ENCODE measurements at places on chromosomes 12 and 14. TPM values are rescaled to one million over a fixed set of nuclear protein-coding genes. Genes with fewer than 3 reads are reported as not detected.

- peak; percentile 81 for DNase-seq
Measured at GRCh38 chr12:120713861-120714482, 3.7 kb downstream of the UNC119B start.

DNA sequence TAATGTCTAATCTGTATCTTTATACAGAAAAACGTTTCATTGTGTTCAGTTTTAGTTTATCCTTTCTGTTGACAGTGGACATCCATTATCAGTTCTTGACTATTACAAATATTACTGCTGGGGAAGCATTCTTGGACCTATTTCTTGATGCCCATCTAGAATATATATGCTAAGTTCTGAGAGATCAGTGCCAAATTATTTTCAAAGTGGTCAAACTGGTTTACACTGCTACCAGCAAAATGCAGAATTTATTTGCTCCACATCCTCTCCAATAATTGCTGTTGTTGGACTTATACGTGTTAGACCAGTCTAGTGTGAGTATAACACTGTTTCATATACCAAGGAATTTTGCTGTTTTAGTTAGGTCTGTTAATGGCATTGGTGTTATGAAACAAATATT lies 85.5 kb upstream of the TRAF3 start:
- no peak for DNase-seq

DNA sequence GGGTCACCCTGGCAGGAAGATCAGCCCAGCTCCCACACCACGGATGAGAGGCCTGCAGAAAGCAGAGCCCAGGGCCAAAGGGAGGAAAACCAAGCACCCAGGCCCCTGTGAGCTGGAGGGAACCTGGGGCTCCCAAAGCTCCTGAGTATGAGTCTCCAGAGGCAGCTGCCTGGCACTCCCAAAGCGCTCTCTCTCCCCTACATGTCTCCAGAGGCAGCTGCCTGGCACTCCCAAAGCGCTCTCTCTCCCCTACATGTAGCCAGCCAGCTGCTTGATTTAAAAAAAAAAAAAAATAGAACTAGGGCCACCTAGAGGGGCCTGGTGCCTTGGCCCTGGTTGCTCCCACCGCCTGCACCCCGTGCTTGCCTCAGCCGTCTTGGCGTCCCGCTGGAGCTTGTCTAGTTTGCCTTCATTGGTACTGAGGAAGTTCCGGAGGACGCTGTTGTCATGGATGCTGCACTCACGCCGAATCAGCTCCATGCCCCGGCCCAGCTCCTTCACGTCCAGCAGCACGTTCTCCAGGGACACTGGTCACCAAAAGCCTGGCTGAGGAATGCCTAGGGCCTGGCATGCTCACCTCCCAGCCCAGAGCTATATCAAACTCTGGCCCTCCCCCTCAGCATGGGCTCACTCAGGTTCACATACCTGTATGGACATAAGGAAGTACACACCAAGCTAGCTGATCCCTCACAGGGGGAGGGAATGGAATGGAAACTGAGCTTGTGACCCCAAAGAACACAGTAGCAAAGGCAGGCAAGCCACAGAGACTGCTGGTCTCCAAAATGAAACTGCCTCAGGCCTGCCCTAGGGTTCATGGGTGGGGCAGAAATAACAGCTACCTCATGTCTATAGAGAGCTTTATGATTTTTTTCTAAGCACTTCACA lies 24.7 kb downstream of the PRPF40B start:
- no peak for DNase-seq

DNA sequence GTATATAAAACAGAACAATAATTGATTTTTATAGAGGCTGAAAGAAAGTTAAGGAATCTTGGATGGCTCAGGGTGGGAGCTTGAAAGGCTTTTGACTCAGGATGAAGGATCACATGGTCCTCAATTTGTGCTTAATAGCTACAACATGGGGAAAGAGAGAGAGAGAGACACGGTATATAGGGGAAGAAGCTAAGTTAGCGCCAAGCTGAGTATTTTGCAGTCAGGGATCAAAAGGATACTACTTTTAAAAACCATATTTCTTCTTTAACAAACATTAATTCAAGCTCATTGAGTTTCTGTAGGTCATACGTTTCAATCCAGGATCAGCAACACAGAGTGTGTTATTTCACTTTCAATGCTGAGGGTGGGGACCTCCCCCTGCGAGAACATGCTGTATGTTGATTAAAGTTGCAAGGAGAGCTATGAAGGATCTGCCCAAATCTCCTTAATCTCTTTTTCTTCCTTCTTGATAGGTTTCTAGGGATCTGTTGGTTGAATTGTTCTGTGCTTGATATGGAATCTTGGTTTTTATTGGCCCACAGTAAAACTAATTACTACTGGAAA lies 133.1 kb upstream of the NUDT4 start:
- no peak for DNase-seq

GRCh38 chr12:25959071-25959961 lies 834 bp downstream of the RASSF8 start:
- DNase-seq: peak; percentile 83

DNA sequence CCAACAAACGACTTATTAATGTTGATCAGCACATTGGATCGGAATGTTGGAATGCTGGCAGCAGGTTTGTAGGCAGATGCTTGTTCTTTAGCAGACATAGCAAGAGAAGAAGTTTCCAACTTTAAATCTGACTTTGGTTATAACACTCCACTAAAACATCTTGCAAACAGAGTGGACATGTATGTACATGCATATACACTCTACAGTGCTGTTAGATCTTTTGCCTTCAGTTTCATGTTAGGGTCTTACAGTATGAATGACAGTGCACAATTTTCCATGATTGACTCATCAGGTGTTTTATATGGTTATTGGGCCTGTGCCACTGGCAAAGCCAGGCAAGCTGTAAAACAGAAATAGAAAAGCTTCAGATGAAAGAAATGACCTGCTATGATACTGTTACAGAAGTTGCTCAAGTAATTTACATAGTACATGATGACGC lies 14.3 kb upstream of the DHRS7 start:
- peak; percentile 59 for DNase-seq

- DNase-seq: no peak
Measured at GRCh38 chr14:68241862-68242487, 422.4 kb downstream of the RAD51B start.

DNA sequence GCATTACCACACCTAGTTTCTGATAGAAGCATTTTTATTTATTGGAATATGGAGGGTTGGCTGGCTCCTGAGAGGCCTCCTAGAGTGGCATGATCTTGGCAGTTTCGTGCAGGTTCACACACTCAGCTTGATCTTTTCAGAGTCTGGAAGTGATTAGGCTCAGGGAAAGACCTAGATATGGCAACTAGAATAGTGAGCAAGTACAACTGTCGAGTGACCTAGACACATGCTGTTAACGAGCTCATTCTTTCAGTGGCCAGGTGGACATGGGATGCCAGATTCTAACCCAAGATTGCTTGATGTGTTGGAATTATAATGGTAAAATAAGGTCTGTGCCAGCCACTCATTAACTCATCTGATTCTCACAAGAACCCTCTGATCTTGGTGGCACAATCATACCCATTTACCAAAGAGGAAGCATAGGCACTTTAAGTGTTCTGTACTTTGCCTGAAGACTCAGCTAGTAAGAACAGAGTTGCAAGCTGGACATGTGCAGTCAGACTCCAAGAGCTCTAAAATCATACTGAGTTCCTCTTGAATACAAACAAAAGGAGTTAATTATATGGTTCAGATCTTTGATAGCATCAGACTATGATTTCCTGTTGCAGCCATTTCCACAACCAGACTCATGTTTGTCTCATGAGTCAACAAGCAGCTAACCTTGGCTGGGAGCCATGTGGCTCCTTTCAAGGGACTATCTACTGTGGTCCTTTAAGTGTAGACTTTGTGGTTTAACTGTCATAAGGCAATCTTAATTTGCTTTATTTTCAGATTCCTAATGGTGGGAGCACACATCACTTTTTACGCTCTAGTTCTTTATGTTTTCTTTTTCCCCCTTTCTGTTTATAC lies 144.2 kb downstream of the PLEKHA5 start:
- peak; percentile 99 for DNase-seq

- no peak for DNase-seq
Measured at GRCh38 chr12:114902665-114903064, 218.7 kb upstream of the TBX3 start.

GRCh38 chr14:23058654-23059504 lies 1.6 kb upstream of the CDH24 start:
- DNase-seq: no peak

DNA sequence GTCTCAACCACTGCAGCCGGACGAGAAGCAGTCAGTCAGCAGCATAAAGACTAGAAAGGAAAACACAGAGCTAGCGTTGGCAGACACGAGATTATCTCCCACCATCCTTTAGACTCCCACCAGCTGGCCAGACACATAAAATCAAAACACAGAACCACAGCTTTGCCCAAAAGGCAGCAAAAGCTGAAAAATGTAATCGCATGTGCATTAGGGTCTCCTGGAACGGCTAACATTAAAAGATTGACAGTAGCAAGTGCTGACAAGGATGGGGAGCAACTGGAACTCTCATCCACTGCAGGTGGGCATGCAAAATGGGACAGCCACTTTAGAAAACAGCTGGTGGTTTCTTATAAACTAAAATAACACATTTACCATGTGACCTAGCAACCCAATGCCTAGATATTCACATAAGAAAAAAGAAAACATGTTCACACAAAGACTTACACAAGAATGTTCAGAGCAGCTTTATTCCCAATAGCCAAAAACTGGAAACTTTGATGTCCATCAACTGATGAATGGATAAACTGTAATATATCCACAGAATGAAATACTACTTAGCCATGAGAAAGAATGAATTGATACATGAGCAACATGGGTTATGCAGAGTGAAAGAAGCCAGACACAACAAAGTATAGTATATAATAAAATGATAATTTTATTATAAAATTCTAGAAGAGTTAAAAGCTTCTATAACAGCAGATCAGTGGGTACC lies 37.7 kb downstream of the NCOR2 start:
- no peak for DNase-seq

- no peak for DNase-seq
Measured at GRCh38 chr14:99616832-99617800, 13.1 kb upstream of the CCDC85C start.

DNA sequence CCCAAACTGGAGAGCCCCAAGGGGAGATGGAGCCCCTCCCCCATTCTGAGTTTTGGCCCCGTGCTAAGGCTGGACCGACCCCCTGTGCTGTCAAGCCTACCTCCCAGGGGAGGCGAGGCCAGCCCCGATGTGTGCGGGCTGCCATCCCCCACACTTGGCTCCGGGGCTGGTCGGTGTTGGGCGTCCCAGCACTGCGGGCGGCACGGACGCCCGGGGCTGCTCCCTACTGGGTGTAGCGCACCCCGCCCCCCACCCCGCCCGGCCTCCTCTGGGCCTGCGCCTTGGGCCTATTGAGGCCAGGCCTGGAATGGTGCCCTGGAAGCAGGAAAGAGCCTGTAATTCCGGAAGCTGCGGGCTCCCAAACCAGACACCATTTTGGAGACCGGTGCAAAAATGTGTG lies 2.6 kb downstream of the DCAF4 start:
- DNase-seq: no peak

DNA sequence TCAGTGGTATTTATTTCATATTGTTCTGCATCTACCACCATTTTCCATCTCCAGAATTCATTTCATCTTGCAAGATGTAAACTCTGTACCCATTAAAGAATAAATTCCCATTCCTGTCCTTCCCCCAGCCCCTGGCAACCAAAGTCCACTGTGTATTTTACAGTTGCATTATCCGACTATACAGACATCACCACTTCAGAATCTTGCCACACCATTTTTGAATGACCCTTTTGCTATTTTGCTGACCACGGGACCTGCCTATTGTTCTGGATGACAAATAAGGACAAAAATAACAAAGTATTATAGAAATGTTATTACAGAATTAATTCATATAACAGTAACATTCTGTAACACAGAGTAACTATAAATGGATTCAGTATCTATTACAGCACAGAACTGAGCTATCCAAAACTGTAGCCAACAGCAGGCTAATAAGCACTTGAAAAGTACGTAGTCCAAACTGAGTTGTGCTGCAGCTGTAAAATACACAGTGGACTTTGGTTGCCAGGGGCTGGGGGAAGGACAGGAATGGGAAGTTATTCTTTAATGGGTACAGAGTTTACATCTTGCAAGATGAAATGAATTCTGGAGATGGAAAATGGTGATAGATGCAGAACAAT lies 61.3 kb downstream of the CDK17 start:
- no peak for DNase-seq

GRCh38 chr14:102088012-102088792 lies 1.4 kb upstream of the HSP90AA1 start:
- DNase-seq: no peak

DNA sequence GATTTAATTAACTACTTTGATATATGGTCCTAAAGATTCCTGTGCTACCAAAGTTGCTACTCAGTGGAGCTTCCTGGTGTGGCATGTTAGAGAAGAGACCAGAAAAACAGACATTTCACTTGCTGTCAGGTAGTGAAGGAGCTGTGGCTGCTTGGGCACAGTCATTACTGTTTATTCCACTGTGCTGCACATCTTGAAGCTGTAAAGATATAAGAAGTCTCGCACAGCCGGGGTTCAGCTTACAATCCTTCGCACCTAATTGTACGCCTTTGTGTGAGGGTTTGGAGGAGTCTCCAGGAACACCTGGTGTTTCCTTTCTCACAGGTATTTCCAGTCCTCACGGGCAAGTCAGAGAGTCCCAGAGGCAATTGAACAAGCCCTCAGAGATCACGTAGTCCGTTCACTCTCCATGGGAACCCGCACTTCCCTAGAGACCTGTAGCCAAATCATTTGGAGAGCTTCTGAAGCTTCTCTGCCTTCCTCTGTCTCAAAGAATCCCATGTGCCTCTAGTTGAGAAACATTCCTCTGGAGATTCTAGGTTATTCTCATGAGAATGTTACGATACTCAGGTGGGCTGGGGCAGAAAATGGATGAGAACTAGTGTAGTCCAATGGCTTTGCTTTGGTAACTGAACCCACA lies 4.1 kb downstream of the EVL start:
- no peak for DNase-seq

- no peak for DNase-seq
Measured at GRCh38 chr12:28388879-28389278, 198.6 kb downstream of the CCDC91 start.

DNA sequence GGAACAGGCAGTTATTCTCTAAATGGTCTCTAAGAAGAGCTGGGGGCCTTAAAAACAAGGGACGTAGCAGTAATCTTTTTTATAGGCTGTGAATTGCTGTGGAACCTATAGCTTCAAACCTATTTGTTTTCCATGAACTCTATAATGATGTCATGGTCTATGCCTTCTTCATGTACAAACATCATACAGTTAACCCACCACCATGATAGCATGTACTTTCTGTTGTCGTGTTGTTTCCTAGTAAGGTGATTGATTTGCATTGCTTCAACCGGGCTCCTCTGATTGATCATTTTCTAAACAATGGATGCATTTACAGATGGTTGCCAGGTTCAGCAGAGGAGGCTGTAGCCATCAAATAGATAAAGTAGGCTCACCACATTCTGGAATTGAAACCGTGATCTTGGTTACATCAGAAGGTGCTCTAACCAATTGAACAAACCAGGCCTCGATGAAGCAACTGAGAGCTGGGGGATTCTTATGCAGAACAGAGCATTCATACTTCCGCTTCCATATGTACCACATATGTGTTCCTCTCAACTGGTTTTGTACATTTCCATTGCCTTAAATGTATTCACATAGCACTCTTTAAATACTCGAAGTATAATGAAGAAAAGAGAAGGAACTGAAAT lies 25.6 kb upstream of the PCNX1 start:
- DNase-seq: no peak

Gene COX8C
- not detected for total RNA-seq

Gene ZC2HC1C
- 9.8 TPM for total RNA-seq

Gene CCDC85C
- 12.8 TPM for total RNA-seq

Gene SMCO3
- total RNA-seq: not detected

Gene MAP3K9
- total RNA-seq: 5.8 TPM

Gene MYF6
- total RNA-seq: not detected

Gene RD3L
- total RNA-seq: not detected

Gene IKBIP
- total RNA-seq: 92.7 TPM

Gene CLEC4D
- not detected for total RNA-seq

Gene C1QL4
- total RNA-seq: 0.39 TPM

Gene ASIC1
- total RNA-seq: 4.2 TPM

All from M059J (cell line).